Activated CD4-positive, alpha-beta T cell treated with anti-CD3 and anti-CD28 coated beads for 48 hours (primary cell): ENCODE measurements at places on chromosomes 3 and 15.

- DNase-seq: no peak
These were observed 21.8 kb downstream of the IGDCC3 start for GRCh38 chr15:65355988-65356353.

DNA sequence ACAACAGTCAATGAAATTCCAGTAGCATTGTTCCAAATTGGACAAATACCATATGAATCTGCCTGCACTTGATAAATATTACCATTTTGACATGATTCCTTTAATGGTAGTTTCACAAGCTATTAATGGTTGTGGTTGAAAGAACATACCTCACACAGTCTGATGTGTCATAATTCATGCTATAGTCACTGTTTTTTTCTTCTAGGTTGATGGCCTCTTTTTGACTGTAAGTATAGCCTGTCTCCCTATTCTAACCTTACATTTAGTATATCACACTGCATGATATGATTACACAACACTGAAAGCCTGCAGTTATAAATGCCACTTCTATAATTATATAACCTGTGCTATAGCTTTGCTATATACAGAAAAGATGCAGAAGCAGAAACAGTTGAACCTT lies 834.1 kb downstream of the NSUN3 start:
- DNase-seq: no peak

GRCh38 chr15:59020322-59020721 lies 32.9 kb downstream of the RNF111 start:
- DNase-seq: no peak

GRCh38 chr3:139111392-139112229 lies 66.9 kb upstream of the PRR23C start:
- peak; percentile 78 for DNase-seq

DNA sequence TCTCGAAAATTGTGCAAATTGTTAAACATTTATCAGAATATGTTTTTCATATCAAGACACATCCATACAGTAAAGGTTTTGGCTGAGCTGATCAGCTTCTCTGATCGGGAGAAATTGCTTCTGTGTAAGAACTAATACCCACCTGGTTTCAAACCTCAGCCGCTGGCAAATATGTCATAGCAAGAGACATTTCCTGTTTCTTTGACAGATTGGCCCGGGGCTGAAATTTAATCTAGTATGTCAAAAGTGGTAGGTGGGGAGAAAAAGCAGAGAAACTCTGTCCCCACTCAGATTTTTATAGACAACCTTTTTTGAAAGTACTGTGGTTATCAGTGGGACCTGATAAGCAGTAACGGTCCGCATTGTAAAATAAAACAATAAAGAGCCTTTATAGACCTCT lies 88.8 kb upstream of the SLC24A5 start:
- no peak for DNase-seq

GRCh38 chr3:136910697-136911096 lies 47.1 kb upstream of the IL20RB start:
- no peak for DNase-seq

DNA sequence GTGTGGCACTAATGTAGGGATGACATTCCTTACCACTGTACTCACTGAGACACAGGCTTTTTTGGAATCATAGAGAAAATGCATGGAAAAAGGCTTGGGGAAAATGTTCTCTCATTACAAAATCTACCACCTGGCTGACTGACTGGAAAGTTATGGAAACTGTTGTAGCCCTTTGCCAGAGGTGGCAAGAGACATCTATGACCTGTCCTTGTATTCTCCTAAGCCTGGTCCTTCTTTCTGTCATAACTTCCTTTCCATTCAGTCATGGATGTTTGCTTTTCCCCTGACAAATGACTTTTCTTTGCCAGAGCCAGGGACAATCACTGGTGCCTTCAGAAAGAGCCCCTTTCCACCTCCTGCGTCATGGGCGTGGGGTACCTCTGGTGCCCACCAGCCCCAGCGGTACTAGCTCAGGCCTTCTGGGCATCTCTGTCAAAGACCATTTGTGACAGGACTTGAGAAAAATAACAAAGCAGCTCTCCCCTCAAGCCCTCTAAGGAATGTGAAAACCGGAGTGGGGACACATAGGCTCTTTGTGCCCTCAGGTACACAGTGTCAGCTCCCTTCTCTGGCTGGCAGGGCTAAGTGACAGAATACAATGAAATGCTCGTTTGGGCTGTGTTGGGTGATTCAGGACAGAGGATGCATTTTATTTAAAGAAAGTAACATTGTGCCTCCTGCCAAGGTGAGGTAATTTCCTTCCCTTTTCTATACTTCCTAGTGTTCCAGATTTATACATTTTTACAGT lies 381.1 kb upstream of the RASGRP1 start:
- no peak for DNase-seq

DNA sequence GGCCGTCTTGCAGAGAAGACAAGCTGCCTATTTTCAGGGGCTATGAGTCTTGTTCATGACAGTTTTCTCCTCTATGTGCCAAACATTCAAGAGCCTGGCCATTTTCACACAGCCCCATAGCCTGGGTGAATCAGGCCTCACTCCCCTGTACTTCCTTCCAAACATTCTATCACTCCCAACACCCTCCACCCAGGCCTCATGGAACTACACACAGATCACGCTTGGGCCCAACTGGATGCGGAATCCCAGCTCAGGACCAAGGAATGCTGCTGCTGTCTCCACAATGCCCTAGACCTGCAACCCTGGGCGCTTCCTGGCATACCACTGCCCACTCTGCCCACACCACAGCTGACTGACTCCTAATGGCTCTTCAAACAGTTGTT lies 39.4 kb upstream of the PCSK6 start:
- no peak for DNase-seq

DNA sequence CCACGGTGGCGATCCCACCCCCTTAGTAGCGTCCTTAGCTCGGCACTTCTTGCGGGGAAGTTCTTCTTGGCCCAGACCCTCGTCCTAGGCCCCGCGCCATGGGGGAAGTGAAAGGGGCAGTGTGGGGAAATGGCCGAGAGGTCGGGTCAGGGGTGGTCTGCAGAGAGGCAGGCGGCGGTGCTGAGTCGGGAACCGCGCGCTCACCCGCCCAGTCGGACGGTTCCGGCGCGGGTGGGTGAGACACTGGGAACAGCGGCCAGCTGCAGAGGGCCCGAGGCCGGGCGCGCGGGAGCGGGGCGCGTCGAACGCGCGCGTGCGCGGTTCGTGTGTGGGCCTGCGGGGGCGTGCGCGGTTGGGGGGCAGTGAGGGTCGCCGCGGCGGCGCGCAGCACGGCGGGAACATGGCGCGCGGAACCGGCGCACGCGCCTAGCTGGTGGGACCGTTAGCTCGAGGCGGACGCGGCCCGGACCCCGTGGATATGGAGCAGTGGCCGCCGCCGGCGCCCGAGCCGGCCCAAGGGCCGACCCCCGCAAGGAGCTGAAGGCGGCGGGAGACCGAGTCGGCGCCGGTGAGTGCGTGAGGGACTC lies 246.9 kb downstream of the GOLGA6L6 start:
- DNase-seq: no peak

GRCh38 chr3:143236226-143236964 lies 116.8 kb downstream of the CHST2 start:
- no peak for DNase-seq

- no peak for DNase-seq
These were observed 175.2 kb downstream of the ALDH1A2 start for GRCh38 chr15:57890351-57890750.

- DNase-seq: no peak
These were observed 414.3 kb downstream of the RBMS3 start for GRCh38 chr3:29695201-29695600.

- DNase-seq: no peak
These were observed 587.4 kb upstream of the MDFIC2 start for GRCh38 chr3:70899816-70900215.

DNA sequence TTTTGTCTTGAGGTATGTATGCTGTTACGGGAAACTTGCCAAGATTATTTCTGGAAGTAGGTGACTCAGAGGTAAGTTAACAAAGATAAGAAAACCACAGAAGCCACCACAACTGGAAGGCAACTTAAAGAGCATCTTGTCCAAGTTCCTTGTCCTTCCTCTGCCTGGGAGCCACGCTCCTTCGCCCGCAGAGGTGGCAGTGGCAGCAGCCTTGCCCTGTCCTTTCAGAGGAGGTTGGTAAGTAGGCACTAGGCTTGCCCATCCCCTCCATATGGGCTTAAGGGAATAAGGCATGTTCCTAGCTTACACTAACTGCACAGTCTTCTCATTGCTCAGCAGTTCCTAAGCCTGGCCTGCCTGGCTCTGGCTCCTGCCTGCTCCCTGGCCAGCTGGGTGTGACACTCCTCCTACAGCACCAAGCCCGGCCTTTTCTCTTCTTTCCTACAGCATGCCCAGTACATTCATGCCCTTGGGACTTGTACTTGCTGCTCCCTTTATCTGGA lies 48.0 kb upstream of the RAB6B start:
- DNase-seq: no peak

GRCh38 chr3:59052803-59053411 lies 3.1 kb upstream of the CFAP20DC start:
- DNase-seq: peak; percentile 18

DNA sequence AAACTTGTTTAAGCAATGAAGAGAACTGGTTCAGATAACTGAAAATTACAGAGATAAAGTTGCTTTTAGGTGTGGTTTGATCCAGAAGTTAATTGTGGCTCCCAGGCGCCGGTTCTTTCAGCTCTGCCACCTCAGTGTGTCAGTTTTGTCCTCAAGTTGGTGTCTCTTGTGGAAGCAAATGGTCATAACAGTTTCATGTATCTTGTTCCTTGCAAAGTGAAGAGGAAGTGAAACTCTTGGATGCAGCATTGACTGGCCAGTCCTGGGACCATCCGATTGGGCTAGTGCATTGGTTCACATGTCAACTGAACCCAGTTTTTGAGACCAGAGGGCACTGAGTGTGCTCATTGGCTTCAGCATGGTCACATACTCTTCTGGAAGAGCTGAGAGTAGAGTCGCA lies 181.4 kb upstream of the GRM7 start:
- DNase-seq: no peak

DNA sequence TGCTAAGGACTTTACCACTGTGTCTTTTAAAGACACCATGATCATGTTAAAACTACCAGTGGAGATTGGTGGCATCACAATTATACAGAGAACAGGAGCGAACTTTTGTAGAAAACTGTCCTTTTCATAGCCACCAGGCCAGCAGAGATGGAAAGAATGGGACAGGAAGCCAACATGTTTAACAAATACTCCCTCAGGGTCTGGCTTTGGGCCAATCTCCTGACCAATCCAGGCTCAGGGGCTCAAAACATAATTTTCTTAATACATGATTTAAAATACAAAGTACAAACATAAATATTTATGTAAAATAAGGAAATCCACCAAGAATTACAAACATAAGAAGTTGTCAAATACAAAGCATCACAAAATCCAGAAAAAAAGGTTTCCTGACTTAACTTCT lies 266.0 kb downstream of the VPS13C start:
- no peak for DNase-seq

GRCh38 chr3:159782724-159783421 lies 205.8 kb upstream of the IL12A start:
- DNase-seq: no peak

DNA sequence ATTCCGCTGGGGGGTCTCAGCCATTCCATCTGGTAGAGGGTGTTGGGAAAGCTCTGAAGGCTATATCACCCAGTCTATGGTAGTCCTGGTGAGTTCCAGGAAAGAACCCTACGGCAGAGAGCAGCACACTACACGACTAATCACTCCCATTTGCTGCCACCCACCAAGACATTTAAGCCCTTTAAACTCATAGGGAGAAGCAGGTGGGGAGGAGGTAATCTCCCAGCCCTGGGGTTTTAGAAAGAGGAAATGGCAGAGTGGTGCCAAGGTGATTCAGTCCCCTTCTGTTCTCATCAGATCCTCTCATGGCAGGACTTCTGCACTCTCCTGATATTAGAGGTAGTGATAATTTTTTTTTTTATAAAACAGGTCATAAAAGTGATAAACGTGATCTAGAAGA lies 10.6 kb upstream of the VWA5B2 start:
- DNase-seq: no peak

- peak; percentile 17 for DNase-seq
These were observed 98.8 kb downstream of the ZNF621 start for GRCh38 chr3:40623567-40623966.

DNA sequence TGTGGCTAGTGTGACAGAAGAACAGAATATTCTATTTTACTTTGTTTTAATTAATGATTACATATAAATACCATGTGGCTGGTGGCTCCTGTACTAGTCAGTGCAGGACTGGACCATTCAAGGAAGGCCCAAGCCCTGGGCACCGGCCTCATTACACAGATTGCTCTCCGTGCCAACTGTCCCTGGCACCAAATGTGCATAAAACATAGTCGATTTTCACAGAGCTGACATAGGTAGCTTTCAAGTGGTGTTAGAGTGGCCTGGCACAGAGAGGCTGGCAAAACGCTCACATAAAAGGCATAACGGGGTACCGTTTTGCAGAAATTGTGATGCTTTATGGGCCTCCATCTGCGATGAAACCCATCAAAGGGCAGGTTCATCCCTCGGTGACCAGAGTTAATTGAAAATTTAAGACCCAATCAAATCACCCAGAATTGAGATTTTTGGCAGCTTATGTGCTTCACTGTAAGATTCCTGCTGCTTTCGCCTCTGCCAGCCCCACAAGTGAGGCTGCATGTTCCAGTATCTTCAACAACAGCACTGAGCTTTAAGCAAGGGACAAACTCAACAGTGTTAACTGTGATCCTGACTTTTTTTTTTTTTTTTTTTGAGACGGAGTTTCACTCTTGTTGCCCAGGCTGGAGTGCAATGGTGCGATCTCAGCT lies 25.9 kb downstream of the RFTN1 start:
- no peak for DNase-seq
